ENCODE measurements at places on chromosomes 2 and 18. TPM values are rescaled to one million over a fixed set of nuclear protein-coding genes. Genes with fewer than 3 reads are reported as not detected.

The CCDC138 gene
- 32.5 TPM for total RNA-seq

The SULT1C4 gene
- total RNA-seq = 1.3 TPM

The GMPPA gene
- 88.7 TPM for total RNA-seq

The KIF1A gene
- total RNA-seq = not detected

The CHRND gene
- total RNA-seq = 0.10 TPM

The ELP2 gene
- 100 TPM for total RNA-seq

The UGT1A1 gene
- 0.22 TPM for total RNA-seq

The EVX2 gene
- not detected for total RNA-seq

The ACTG2 gene
- 0.13 TPM for total RNA-seq

The REG1B gene
- total RNA-seq = not detected

The ELOA2 gene
- total RNA-seq = not detected

- DNase-seq = peak; percentile 11
These were observed 474.9 kb upstream of the TMEFF2 start for GRCh38 chr2:192669505-192670091.

GRCh38 chr18:11909591-11910026 lies 1.5 kb upstream of the MPPE1 start:
- DNase-seq = peak; percentile 26

DNA sequence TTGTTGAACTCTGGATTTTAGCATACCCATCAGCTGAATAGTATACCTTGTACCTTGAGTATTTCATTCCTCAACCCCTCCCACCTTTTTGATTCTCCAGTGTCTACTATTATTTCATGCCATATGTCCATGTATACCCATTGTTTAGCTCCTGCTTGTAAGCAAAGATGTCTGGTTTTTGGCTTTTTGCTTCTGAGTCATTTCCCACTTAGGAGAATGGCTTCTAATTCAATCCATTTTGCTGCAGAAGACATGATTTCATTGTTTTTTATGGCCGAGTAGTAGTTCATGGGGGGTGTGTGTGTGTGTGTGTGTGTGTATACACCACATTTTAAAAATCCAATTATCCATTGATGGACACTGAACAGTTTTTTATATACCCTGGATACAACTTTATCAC lies 24.3 kb upstream of the MOCOS start:
- DNase-seq = no peak

DNA sequence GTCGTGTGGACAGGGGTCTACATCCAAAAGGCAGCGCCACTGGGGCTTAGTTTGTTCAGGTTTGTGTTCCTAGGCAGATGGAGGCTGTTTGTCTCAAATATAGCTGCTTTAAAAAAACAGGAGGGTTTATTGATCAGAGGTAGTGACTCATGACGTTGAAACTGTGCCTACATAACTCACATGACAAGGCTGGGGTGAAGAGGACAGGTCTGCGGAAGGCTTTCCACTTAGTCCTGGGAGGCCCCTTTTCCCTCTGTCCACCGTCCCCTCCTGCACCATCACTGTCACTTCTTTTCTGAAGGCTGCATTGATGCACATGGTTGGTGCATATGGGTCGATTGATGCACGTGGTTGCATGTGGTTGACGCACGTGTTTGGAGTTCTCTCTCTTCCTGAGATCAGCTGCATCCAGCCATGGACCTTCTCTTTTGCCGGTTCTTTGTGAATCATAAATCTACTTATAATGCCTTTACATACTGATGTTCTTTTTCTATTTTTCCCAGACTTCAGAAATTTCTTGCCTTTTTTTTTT lies 10.9 kb downstream of the SH3RF3 start:
- no peak for DNase-seq

GRCh38 chr2:96698221-96698861 lies 41.5 kb downstream of the LMAN2L start:
- no peak for DNase-seq

GRCh38 chr18:70365361-70365760 lies 76.5 kb downstream of the SOCS6 start:
- DNase-seq = no peak

DNA sequence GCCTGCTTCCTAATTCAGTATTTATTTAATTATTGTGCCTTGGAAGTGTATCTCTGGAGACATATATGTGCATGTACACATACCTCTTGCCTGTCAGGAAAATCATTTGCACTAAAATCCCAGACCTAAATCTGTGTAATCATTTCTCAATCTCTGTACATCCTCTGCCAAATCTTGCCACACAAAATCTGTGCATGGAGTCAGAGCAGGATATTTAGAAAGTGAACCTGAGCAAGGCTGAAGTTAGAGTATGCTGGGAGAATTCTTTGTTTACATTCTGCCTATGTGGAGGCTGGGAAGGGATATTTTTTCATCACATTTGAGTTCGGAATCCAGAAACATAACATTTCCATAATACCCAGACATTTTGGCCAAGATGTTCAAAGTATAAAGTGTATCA lies 9.3 kb downstream of the XRCC5 start:
- no peak for DNase-seq

DNA sequence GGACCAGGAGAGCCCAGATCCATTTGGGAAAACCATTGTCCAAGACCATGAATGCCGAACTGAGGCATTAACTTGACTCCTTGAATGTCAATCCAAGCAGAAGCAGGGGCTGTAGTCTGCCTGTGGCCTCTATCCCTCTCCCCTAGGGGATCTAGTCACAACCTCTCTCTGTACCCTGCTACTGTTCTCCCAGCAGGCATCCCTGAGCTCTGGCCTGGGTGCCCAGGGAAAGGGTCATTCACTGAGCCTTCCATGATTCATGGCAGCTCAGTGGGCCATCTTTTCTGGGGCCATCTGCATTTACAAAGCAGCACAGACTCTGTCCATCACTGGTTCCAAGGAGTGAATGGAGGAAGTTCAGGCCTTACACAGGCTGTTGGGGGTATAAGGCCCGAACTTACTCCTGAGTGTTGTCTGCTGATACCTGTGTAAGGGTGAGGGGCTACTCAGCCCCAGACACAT lies 151.8 kb downstream of the ZFP36L2 start:
- no peak for DNase-seq

- DNase-seq = no peak
These were observed 822.8 kb upstream of the CDH2 start for GRCh38 chr18:28999726-29000125.

DNA sequence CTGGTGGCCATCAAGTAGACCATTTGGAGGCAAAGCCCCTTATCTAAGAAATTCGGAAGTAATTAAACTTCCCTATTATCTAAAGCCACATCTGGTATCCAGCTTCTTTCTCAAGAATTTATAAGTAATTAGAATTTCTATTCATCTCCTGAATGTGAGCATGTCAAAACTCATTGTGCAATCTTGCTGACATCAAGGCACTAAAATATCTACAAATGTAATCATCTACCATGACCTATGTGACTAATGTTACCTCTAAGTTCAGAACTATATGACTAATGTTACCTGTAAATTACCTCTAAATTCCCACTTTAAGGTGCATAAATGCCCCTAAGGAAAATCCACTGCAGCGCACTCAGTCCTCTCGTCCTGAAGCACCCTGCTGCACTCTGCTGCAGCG lies 773.0 kb downstream of the CPS1 start:
- no peak for DNase-seq

DNA sequence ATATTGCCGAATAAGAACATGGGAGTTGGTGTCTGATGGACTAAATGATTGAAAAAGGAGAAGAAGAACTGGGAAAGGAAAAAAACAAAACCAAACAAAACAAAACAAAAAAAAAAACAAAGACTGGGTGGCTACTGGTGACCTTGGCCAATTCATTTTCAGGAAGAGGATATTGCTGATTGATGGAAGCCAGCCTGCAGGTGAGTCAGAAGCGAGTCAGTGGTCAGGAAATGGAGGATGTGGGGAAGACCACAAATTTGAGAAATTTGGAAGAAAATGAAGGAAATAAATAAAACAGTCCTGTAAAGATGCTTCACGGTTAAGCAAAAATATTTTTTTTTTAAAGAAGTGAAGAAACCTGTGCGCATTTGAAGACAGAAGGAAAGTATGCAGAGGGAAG lies 296.9 kb downstream of the ZNF521 start:
- no peak for DNase-seq

GRCh38 chr2:189954989-189955388 lies 107.5 kb downstream of the MSTN start:
- no peak for DNase-seq

GRCh38 chr2:127884436-127884835 lies 1.3 kb downstream of the AMMECR1L start:
- no peak for DNase-seq

GRCh38 chr2:166410828-166411472 lies 35.2 kb upstream of the SCN9A start:
- DNase-seq = peak; percentile 31

DNA sequence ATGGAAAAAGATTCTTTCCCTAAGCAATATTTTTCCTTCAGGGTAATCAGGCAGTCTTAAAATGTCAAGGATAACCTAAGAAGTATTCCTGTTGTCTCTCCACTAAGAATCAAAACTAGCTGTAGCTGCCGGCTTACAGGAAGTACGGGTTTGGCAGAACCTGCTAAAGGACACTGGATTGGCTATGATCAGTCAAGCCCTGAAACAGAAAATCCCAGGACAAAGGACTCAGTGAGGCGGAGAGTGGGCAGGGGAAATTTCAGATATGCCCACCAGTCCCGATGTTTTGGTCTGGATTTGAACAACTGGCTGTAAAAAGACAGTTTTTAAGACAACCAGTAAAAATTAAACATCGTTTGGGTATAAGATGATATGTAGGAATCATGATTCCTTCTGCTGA lies 155.7 kb downstream of the HDAC4 start:
- DNase-seq = no peak

- DNase-seq = no peak
These were observed 275.7 kb upstream of the ZNF804A start for GRCh38 chr2:184322615-184323014.

DNA sequence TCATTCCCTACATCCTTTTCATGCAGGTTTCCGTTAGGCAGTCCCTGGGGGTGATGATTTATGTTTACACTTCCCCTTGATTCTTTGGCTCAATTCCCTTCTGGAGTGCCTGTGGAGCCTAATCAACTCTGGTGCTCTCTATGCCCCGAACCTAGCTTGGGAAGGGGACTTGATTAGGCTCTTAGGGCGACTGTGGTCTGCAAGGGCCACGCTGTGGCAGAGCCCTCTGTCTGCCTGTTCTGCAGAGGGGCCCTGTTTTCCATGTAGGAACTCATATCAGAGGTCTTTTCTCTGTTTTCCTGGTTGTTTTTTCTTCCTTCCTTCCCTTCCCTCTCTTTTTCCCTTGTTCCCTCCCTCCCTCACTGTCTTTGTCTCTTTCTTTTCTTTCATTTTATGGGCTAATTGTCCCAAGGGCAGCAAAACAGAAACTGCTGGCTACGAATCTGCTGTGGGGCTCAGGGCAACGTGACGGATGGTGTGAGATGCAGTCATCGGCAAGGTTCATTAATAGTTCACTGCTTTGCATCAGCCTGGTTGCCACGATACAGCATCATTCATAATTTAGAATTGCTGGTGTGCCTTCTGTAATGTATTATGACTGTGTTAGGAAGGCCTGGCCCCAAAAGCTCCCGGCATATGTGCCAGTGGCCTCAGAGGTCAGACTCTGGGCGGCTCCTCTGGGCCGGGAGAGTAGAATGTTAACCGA lies 134.5 kb downstream of the NAPG start:
- DNase-seq = no peak

- no peak for DNase-seq
These were observed 232.4 kb upstream of the HNRNPA3 start for GRCh38 chr2:176979981-176980710.

- no peak for DNase-seq
These were observed 386.2 kb downstream of the PTH2R start for GRCh38 chr2:208792766-208793165.

DNA sequence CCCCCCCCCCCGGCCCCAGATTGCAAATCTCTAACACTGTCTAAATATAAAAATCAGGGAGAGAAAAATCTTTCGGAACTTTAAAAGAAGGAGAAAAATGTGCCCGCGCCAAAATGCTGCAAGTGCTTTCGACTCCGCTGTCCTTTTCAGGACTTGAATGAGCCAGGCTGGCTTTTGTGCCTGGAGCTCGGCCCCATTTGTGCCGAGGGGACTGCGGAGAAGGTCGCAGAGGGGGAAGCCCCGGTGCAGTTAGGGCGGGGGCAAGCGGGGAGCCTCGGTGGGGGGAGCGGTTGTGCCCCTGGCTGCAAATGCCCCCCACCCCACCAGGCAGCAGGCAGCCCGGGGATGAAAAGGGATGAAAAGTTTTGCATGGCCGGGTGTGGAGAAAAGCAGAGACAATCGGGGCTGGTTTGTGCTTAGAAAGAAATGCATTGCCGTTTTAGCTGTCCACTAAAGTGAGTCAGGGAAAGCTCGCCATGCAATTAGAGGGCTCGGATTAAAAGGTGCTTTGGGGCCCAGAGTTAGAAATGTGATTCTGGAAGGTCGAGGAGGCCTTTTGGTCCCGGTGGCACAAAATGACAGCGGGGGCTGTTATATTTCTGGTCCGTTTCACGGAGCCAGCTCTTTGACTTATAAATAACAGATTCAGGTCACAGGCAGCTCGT lies 1.6 kb downstream of the INHBB start:
- DNase-seq = no peak

DNA sequence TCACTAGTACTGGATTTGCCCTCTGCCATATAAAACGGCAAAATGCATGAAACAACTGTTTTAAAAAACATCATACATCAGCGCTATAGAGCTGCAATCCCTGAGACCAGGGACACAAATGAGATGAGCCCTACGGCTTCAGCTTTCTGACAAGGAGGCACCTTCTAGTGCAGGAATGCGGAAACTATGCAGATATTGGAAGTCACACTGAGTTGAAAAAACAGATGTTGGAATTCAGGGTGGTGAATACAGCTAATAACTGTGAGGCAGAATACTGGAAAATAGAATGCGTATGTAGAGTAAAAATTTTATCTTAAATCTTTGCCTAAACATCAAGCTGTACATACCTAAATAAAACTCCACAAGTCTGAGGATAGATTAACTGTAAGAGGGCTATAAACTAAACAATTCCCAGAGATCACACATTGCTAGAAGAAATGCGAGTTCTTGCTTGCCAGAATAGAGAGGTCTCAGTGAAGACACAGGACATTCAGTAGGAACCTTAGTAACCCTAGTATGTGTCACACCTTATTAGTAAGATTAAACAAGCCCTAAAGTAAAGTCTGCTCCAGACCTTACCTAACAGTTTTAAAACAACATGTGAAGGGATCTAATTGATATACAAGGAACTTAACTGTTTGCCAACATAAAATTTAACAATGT lies 541.4 kb upstream of the DDX18 start:
- no peak for DNase-seq

- DNase-seq = no peak
These were observed 382.6 kb upstream of the ZNF804A start for GRCh38 chr2:184215745-184216144.

DNA sequence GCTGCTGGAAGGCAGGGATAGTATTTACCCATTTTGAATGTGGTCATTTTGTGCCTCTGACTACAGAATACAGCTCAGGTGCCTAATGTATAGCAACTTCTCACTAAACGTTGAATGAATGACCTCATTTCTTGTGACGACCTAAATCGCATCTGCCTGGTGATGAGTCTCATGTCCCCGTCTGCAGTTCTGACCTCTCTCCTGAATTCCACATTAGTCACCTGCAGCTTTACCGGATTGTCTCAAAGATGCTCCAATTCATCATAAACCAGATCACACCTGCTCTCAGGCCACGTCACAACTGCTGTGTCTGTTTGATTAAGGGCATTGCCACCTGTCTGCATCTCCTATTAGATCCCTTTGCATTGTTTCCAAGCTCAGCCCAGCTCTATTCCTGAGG lies 133.6 kb upstream of the MYT1L start:
- DNase-seq = no peak

GRCh38 chr2:163556511-163556910 lies 179.3 kb downstream of the FIGN start:
- DNase-seq = no peak

- DNase-seq = no peak
These were observed 176.2 kb downstream of the CALCRL start for GRCh38 chr2:187271825-187272224.

GRCh38 chr18:77052983-77053309 lies 79.6 kb downstream of the MBP start:
- no peak for DNase-seq

Measured in HepG2 (cell line).